ENCODE measurements at places on chromosomes 7 and 10.

DNA sequence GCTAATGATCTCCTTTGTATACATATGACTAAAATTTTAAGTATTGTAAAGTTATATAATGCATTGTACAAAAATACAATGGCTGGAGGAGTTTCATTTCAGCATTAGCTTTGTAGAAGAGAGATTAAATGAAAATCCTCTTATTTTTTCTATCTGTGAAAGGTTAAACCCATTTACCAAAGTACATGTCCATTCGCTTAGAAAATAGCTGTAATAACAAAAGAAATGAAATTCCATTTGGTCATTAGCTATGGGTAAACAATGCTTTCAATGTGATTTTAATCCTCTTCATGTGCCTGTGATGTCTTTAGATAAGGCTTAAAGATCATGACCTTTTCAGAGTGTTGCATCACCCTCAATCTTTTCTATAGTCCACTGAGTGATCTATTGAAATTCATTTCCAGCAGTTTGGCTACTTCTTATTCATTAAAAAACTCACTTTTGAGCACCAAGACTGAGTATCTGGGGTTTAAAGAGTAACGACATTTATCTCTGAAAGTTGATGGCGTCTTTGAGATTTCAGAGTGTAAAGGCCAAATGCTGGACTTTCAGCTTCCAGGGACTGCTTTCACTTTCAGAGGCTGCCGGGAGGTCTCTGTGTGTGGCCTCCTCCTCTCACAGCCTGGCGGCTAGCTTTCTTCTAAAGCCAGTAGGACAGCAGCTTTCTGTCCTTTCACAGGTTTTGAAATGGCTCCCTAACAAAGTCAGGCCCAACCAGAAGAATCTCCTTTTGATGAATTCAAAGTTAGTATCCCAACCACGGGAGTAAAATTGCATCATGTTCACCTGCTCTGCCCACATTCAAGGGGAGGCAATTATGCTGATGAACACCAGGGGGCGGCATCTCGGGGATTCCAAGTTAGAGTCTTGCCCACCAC, 701.4 kb upstream of the COBL start:
- DNase-seq: no peak

DNA sequence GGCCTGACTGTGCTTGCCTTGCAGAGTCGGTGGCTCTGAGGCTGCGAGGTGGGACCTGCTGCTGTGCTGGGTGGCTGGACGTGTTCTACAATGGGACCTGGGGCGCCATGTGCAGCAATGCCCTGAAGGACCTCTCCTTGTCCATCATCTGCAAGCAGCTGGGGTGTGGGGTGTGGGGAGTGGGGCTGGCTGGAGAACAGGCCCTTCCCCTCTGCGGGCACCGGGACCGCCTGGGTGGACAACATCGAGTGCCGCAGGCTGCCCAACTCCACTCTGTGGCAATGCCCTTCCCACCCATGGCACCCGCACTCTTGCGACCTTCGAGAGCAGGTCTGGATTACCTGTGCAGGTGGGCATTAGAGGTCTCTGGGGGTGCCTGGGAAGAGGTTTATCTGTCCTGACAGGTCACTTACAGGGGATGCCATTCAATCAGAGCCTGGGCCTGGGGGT, 10.9 kb downstream of the SCART1 start:
- DNase-seq: no peak

DNA sequence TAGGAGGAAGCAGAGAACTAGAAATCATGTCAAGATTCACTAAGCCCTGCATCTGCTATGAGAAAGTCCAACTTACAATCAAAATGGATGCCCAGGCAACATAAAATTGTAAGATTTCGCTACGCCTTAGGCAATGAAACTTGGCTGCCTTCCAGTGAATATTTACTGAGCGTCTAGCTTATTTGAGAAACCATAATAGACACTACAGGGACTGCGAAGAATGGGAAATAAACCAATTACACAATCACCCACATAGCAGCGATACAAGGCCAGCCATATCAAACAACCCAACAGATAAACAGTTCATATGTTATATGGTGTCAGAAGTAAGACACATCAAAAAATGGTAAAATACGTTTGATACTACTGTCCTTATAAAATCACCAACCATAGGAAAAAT, 545.0 kb upstream of the C7orf33 start:
- DNase-seq: peak; percentile 74

DNA sequence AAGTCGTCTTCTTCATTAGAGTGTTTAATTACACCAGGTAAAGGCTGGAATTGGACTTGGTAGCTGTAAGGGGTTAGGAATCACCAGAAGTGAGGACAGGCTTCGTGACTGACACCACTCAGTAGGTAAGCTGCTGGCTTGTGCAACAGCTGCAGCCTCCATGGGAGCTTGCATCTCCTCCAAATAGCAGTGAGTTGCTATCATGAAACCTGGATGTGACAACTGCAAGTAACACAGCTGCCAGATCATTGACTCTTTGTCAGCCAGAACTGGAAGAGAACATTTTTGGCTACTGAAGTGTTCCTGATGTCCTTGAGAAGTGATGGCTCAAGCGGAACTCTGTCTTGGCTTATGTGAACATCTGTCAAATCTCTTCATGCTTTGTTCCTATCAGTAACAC, 64.1 kb upstream of the MSRB2 start:
- no peak for DNase-seq

- no peak for DNase-seq
Measured at GRCh38 chr10:129766611-129767550, 197.2 kb downstream of the EBF3 start.

GRCh38 chr7:43766564-43766963, 8.1 kb downstream of the BLVRA start:
- no peak for DNase-seq

- DNase-seq: no peak
Measured at GRCh38 chr7:120924837-120925236, 25.7 kb upstream of the ING3 start.

DNA sequence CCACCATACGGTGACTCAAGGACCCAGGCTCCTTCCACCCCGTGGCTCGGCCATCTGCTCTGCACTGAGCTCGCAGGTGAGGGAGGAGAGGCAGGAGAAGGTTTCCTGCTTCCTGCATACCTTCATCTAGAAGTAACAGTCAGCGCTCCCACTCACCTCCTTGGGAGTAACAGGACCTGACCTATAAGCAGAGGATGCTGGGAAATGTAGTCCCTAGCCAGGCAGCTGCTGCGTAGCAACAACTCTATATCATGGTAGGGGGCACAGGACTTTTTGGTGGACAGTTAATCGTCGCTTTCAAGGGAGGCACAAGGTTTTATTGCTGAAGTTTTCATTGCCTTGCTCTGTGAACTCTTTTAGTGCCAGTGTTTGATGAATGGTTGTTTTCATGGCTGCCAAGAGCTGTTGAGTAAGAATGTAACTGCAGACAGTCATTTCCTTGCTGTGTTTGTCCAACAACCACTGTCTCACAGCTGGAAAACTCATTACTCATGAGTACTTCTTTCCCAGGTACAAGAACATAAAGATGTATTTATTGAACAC, 10.2 kb upstream of the ZFYVE27 start:
- DNase-seq: no peak

- no peak for DNase-seq
Measured at GRCh38 chr10:70337201-70337651, 45.2 kb downstream of the LRRC20 start.

DNA sequence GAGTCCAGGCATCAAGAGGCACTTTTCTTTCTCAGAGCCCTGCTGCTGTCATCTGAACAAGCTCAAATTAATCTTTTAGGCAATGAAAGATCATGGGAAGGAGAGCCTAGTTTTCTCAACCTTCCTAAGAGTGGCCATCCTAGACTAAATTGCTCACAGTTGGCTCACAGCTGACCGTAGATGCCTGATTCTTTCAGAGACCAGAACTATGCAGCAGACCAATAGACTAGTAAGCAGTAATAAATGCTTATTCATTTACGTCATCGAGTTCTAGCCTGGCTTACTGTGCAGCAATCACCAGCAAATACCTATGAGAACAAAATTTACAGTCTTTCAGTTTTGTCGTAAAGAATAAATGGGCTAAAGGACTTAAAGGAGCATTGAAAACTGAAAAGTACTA, 602.9 kb upstream of the GHITM start:
- no peak for DNase-seq

DNA sequence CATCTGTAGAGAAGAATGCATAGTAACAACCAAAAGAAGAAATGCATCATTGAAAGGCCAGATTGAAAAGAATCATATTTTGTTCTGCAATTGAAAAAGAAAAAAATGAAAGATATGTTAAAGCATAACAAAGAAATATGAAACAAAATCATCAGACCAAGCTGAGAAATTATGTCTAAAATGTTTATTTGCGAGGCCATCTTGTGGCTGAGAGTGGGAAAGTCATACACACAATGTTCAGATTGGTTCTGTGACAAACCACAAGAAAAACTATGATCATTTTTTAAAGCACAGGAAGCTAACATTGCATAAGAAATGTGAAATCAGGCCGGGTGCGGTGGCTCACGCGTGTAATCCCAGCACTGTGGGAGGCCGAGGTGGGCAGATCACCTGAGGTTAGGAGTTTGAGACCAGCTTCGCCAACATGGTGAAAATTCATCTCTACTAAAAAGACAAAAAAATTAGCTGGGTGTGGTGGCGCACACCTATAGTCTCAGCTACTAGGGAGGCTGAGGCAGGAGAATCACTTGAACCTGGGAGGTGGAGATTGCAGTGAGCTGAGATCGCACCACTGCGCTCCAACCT, 36.6 kb downstream of the ABCB5 start:
- DNase-seq: no peak

DNA sequence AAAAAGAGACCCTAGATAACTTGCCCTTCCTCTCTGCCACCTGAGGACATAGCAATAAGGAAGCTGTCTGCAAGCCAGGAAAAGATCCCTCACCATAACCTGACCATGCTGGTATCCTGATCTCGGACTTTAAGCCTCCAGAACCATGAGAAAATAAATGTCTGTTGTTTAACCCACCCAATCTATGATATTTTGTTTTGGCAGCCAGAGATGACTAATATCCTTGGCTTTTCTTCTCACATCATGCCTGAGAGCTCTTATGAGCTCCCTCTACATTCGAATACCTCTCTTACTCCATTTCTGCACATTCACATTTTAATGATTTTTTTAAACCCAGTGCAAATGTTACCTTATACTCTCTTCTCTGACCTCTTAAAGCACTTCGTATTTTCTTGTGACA, 214.0 kb upstream of the CHRM2 start:
- no peak for DNase-seq

- DNase-seq: no peak
Measured at GRCh38 chr7:134182078-134182477, 54.9 kb downstream of the LRGUK start.

DNA sequence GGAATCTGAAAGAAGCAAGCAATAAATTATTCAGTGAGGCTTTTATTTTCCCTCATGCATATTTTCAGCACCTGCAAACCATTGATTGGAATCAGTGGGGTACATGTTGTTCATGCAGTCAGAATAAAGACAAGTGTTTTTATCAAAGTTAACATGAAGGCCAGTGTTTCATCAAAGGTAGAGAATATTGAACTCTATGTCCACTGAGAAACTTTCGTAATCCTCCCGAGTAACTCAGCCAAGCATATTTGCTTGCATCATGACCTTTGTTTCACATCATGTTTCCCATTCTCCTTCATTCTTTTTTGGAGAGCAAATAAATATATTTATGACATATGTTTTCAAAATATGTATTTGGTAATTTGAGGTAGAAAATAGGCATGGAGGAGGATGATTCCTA, 663.1 kb downstream of the SH2D4B start:
- DNase-seq: no peak

DNA sequence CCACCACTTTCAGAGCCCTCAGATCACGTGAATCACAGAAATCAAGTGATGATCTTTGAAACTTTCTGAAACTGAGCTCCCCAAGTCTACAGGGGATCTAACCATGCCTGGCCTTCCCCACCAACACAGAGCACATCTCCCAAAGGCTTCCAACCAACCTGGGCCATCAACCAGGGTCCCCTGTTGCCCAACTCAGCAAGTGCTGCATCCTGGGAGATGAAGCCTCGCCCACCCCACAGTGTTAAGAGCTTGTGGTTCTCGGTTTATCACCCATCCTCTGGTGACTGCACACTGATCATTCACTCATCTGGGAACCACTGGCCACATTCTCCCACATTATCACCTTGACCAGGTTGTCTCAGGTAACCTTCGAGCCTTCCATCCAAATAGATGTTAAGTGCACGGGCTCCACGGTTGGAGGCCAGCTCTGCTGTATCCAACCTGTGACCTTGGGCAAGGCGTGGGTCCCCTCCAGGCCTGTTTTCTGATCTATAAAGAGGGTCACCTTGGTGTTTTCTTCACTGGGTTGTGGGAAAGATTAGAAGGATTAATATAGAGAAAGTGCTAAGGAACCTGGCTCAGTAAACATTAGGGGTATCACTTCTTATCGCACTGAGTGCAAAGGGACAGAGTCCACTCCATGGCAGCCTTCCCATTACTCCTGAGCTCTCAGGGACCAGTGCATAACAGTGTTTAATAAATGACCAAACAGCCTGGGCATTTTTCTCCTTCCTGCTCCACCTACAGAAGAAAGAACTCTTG, 3.6 kb downstream of the ZNF488 start:
- DNase-seq: no peak

- no peak for DNase-seq
Measured at GRCh38 chr10:101558204-101558603, 29.9 kb downstream of the POLL start.

GRCh38 chr7:55260676-55261385, 104.3 kb upstream of the LANCL2 start:
- no peak for DNase-seq

DNA sequence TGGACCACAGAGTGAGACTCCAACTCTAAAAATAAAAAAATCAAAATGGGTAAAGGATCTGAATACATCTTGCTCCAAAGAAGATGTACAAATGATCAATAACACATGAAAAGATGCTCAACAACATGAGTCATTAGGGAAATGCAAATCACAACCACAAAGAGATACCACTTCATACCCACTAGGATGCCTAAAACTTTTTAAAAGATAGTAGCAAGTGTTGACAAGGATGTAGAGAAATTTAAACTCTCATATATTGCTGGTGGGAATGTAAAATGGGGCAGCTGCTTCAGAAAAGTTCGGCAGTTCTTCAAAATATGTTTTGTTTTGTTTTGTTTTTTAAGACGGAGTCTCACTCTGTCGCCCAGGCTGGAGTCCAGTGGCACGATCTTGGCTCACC, 45.7 kb upstream of the GTF2IRD1 start:
- DNase-seq: no peak

GRCh38 chr10:51834548-51834947, 135.2 kb upstream of the CSTF2T start:
- no peak for DNase-seq

GRCh38 chr10:26486990-26487850, 49.1 kb downstream of the APBB1IP start:
- DNase-seq: no peak

DNA sequence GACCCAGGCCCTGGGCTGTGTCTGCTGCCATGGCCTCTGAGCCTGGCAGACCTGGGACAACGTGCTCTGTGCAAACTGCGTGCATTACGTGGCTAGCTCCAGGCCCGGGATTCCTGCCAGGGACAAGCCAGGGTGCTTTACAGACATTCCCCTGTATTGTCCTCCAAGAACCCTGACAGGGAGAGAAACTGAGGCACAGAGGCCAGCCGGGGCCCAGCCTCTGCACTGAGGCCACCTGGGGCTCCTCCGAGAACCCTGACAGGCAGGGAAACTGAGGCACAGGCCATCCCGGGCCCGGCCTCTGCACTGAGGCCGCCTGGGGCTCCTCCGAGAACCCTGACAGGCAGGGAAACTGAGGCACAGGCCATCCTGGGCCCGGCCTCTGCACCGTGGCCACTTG, 64.9 kb downstream of the CFAP46 start:
- DNase-seq: no peak

GRCh38 chr7:19508124-19508523, 200.7 kb downstream of the POLR1F start:
- DNase-seq: no peak

- DNase-seq: no peak
Measured at GRCh38 chr10:72539137-72539536, 86.7 kb downstream of the MICU1 start.

GRCh38 chr10:20858292-20859124, 38.6 kb downstream of the NEBL start:
- no peak for DNase-seq

Measured in NCI-H1436 treated with DMSO at 0.1 percent for 48 hours (cell line).